Urinary bladder (tissue), 4 donors: ENCODE measurements at places on chromosomes 12 and 14.

DNA sequence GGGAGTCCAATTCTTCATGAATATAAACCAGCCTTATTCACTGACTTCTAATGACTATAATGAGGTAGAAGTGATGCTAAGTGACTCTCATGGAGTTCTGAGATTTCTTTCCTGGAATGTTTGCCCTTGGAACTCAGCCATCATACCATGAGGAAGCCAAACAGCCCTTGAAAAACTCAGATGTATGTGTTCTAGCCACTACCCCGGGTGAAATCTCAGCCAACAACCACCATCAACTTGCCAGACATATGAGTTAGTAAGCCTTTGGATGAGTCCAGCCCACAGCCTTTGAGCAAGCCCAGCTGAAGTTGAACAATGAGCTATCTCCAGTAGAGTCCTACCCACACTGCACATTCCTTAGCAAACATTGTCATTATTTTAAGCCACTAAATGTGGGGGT, 149.5 kb downstream of the SLC6A15 start:
- no peak for DNase-seq

- DNase-seq, result no peak
Observed at GRCh38 chr14:72081137-72081536, 148.9 kb downstream of the RGS6 start.

GRCh38 chr12:120726961-120727360, 1.3 kb downstream of the ACADS start:
- no peak for DNase-seq

DNA sequence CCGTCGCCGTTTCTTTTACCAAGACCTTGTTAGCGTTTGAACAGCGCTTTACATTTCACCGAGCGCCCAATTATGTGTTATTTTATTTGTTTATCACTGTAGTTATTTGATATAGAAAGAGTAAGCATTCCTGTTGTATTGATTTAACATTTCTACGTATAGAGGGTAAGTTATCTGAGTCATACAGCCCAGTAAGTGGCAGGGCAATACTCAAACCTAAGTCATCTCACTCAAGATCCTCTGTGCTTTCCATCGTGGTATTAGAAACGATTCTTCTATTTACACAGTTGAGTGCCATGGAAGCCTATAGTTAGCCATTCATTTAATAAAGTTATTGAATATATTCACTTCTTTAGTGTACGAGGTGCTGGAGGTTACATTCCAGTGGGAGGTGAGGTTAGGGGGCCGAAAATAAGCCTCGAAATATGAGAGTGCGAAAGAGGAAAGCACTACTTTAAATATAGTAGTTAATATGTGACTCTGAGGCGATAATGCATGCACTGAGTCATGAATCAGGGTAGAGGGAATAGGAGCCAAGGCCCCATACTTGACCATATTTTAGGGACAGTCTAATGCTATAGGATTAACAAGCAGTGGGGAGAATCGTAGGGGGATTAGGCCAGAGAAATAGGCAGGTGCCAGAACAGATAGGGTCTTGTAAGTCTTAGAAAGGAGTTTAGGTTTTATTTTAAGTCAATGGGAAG, 629 bp downstream of the RAD51AP1 start:
- no peak for DNase-seq

GRCh38 chr12:21305661-21306060, 29.1 kb downstream of the SLCO1A2 start:
- no peak for DNase-seq

DNA sequence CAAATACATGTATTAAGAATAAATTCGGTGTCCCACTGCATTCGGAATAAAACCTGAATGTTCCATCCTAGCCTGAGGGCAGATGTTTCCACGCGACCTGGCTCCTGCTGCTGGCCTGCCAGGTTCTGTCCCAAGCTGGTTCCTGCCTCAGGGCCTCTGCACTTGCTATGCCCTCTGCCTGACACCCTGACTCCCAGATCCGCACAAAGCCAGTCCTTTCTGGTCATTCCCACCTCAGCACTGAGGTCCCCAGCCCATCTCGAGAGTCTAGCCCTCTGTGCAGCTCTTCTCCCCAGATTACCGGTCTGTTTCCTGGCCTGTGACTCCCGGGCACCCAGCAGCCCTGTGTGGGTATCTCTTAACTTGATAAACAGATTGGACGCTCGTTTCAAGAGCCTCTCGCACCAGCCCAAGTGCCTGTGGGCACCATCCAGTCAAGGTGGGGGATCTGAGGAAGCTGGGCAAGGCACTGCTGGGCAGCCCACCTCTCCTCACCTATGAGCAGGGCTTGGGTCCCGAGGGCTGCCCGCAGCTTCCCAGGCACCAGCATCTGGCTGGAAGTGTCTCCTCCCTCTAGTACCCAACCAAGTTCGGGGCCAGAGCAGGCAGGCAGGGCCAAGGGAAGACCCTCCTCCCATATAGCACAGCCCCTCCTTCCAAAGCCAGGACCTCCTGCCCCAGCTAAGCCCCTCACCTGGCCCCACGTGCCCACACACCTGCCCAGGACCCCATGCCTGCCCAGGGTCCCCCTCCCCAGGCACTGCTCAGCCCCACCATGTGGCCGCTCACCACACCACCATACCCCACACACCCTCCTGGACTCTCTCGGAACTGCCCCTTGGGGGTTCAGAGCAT, 132.2 kb downstream of the NCOR2 start:
- DNase-seq, result no peak

GRCh38 chr12:91347481-91348214, 165.0 kb upstream of the DCN start:
- no peak for DNase-seq

DNA sequence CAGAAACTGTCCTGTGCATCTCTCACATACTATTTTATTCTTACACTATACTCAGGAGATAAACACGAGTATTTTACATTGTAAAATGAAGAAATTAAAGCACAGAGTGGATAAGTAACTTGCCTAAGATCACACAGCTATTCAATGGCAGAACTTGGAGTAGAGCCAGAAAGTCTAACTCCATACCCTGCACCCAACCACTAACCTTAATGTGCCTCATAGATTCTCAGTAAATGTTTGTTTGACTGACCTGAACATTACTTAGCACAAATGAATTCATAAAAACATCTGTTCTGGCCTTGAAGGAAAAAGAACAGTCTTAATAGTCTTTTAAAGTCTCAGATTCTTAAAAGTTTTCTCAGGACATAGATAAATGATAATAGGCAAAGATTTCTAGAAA, 83.5 kb upstream of the OVCH1 start:
- no peak for DNase-seq

DNA sequence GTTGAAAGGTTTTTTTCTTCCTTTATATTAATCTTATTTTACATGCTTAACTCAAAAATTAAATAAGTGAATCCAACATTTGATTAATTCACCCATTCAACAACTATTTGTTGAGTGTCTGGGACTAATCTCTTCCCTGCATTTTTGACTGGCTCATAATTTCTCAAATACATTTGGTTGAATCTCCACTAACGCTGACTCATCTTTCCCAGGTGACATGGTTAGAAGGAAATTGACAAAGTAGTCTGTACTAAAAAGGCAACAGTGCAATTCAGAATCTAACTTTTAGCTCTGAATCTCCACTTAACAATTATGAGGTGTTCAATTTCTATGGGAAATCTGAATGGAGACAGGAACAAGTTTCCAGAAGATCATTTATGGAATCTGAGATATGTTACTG, 88.9 kb downstream of the LIN7A start:
- no peak for DNase-seq

- DNase-seq, result no peak
Observed at GRCh38 chr12:111715279-111715678, 29.4 kb downstream of the ACAD10 start.

DNA sequence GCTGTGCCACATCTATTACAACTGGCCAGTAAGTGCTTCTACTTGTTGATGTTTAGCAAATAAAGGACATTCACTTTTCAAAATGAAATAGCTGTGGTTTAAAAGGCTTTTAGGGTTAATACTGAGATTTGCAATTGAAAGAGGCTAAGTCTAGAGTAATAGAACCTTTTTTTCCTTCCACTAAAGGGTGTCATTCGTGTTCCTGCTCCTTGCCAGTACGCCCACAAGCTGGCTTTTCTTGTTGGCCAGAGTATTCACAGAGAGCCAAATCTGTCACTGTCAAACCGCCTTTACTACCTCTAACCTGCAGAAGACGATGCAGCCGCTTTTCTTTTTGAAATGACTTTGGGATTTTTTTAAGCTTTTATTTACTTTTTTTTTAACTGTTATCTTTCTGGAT, 33.6 kb downstream of the PIWIL1 start:
- no peak for DNase-seq

GRCh38 chr12:117749431-117749830, 219.4 kb downstream of the KSR2 start:
- no peak for DNase-seq

GRCh38 chr12:6042446-6042845, 82.0 kb downstream of the VWF start:
- DNase-seq, result no peak

DNA sequence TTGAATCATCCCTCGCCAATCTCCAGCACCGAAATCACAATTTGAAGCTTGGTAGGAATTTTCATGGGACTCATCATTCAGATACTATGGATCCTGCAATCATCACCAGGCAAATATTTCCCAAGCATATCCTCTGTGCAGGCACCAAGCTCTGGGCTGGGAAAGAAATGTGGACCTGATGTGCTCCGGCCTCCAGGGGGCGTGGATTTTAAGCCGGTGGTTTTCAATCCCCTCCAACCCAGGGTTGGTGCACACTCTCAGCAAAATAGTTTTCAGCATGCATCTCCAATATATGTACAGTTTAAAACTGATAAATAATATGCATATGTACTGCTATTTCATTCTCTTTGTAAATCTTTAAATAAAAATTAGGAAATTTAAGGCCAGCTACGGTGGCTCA, 98.9 kb downstream of the RBM19 start:
- DNase-seq, result no peak

DNA sequence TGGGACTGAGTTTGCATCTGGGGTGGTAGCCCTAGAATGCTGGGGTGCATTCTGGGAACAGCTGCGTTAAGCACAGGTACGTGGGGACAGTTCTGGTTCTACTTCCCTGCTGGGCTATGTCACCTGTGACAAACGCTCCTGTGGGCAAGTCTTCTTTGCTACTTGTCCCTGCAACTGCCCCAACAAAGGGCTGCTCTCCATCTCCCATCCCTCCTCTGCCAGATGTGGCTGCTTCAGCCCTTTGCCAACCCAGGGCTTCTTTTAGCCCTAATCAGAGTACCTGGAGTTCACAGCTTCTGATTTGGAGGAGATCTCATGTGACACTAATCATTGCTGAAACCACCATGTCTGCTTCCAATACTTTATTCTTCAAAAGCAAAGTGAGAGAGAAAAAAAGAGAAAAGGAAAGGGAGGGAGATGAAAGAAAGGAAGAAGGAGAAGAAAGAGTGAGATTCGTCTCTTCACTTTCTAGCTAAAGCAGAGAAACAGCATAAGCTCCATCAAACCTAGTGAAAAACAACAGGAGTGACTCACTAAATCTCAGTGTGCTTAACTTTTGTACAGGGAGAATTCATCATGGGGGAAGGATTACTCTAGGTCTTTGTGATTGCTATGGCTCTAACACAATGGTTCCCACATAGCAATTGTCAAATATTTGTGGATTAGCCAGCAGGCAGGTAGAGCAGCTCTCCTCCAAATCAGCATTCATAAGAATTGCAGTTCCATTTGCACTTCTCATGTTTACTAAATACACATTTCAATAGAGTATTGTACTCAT, 174.8 kb downstream of the LRIG3 start:
- DNase-seq, result no peak

- DNase-seq, result no peak
Observed at GRCh38 chr12:49195736-49196135, 6.9 kb upstream of the TUBA1A start.

GRCh38 chr12:31897781-31898503, 61.3 kb upstream of the RESF1 start:
- no peak for DNase-seq

GRCh38 chr14:85088192-85088591, 441.8 kb upstream of the FLRT2 start:
- no peak for DNase-seq

DNA sequence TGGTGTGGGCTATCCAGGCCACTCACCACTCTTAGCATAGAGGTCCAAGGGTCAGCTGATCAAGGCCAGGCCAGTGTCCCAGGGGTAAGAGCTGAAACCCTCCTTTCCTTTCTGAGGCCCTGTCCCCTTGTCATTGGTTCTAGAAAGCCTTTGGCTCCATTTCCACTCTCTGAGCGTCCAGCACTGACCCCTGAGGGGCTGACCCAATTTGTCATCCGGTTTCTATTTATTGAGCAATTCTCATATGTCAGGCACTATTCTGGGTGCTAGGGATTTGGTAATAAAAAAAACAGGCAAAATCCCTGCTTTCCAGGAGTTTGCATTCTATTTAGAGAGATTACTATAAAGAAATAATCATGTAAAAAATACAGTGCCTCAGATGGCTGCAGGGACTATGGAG, 3.4 kb downstream of the KRT77 start:
- no peak for DNase-seq

DNA sequence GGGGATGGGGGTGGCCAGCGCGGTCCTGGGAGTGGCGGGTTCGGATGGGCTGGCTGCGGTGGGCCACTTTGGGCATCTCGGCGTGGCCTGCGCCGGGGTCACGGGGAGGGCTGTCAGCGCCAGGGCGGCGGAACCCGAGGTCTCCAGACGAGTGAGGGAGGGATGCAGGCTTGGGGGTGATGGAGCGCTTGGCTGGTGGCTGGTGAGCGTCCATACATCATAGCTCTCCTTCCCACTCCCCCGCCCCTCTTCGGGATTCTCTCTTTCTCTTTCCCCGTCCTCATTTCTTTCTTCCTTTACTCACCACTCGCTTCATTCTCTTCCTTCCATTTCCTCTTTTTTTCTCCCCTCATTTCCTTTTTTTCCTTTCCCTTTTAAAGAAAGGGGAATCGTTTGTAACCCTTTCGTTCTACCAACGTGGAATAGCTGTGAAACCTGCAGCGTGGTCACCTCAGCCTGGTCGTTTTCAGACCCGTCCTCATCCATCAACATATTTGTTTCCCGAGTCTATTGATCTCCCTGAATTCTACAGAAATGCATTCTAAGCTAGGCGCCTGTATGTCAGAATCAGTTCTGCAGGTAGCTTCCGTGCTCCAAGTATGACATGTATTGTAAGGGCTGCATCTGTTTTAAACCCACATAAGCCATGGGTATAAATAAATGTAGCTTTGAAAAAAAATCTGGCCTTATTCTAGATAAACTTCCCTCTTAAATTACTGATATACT, 260.3 kb upstream of the E2F7 start:
- no peak for DNase-seq
